ENCODE measurements at places on chromosomes 4 and X. TPM values are rescaled to one million over a fixed set of nuclear protein-coding genes. Genes with fewer than 3 reads are reported as not detected.

DNA sequence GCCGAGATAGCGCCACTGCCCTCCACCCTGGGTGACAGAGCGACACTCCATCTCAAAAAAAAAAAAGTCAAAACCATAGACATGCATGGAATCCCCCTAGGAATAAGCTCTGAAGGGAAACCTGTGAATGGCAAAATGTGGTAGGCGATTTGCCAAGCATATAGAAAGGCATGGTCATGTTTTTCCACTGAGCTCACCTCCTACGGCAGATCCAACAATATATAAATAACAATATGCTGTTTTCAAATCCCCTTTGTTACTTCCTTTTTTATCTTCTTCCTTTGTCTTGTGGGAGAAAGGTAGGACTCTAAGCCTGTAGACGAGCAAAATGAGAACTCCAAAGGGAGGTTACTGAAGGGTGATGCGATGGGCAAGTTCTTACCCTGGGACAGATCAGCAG is 219.0 kb downstream of the PALLD start:
- no peaks in the 10 kb centered on the region for H3K36me3 ChIP-seq
- H3K27ac ChIP-seq = no peak overlapping the region
- H3K4me1 ChIP-seq = peaks cover 14% of the 10 kb centered on the region
- H3K27me3 ChIP-seq = no peaks in the 10 kb centered on the region
- H3K4me3 ChIP-seq = no peak overlapping the region
- DNase-seq = no peak

DNA sequence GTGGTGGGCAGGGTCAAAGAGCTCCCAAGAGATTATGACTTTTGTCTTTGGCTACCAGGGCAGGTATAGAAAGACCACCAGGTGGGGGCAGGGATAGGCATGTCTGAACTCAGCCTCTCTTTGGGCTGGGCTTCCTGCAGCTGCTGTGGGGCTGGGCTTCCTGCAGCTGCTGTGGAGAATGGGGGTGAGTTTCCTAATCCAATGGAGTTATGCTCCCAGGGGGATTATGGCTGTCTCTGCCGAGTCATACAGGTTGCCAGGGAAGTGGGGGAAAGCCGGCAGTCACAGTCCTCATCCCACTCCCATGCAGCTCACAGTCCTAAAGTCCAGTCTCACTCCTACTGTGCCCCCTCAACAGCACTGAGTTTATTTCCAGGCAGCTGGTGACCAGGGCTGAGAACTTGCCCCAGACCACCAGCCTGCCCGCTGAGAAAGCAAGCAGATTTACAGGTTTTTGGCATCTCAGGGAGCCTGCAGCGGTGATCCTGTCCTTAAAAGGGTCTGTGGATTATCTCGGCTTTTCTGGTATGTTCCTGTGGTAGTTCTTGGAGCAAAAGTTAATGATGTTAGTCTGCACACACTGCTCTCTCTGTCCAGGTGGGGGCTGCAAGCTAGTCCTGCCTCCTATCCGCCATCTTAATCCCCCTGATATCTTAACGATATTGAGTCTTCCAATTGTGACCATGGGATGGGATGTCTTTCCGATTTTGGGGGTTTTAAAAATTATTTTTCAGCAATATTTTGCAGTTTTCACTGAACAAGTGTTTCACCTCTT is 133.4 kb downstream of the RTL9 start:
- no peak overlapping the region for H3K27ac ChIP-seq
- H3K36me3 ChIP-seq = no peaks in the 10 kb centered on the region
- H3K4me1 ChIP-seq = no peaks in the 10 kb centered on the region
- H3K4me3 ChIP-seq = no peak overlapping the region
- no peak for DNase-seq

- no peaks in the 10 kb centered on the region for H3K4me1 ChIP-seq
- no peak overlapping the region for H3K27ac ChIP-seq
- no peaks in the 10 kb centered on the region for H3K36me3 ChIP-seq
These were observed 507.2 kb downstream of the PABPC4L start for GRCh38 chr4:133694416-133694815.

DNA sequence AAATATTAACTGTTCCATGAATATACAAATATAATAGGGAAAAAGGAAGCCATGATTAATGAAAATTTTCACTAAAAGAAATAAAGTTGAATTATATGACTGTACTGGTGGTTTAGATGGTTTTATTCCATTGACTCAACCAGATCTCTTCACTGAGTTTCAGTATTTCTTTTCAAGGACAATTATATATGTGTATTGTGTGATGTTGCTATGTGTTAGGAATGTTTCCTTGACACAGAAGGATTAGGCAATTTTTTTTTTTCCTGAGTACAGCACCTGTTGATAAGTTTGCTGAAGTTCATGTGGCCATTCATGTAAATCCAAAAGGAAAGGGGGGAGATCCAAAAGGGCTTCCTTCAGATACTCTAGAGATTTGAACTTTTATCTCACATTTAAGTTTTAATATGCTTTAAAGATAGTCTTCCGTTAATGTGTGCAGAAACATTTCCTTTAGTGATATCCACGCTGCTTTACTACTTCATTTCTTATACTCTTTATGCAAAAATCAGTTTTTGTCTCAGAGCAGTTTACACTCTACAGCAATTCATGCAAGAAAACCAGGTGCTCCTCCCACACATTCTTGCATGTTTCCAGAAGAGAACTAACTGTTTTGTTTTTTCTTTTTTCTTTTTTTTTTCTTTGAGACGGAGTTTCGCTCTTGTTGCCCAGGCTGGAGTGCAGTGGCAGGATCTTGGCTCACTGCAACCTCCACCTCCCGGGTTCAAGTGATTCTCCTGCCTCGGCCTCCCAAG is 249.1 kb downstream of the RPA4 start:
- DNase-seq = no peak
- H3K4me3 ChIP-seq = no peak overlapping the region
- H3K36me3 ChIP-seq = peaks cover 6% of the 10 kb centered on the region
- peaks cover 5% of the 10 kb centered on the region for H3K4me1 ChIP-seq
- no peak overlapping the region for H3K27ac ChIP-seq

DNA sequence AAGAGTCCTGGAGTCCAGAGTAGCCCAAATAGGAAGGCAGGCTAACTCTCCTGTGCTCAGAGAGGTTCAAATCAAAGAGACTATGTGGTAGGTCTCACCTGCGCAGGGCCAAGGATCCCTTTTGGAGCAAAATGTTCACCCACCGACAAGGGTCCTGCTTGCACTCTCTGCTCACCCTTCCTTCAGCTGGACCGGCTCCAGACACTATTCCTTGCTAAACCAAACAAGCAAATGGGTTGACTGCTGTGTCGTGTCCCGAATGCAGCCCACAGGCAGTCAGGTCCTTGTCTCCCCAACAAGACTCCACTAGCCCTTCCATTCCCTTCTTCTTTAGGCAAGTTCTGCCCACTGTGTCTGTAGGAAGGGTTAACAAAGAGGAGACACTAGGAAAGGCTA is 760 bp downstream of the TRMT2B start:
- H3K4me3 ChIP-seq = peak overlapping the region; percentile 95
- no peaks in the 10 kb centered on the region for H3K36me3 ChIP-seq
- no peak for DNase-seq

- no peak overlapping the region for H3K27ac ChIP-seq
- H3K4me3 ChIP-seq = no peak overlapping the region
- peaks cover 7% of the 10 kb centered on the region for H3K4me1 ChIP-seq
These were observed 128.9 kb downstream of the PRKX start for GRCh38 chrX:3584415-3584996.

DNA sequence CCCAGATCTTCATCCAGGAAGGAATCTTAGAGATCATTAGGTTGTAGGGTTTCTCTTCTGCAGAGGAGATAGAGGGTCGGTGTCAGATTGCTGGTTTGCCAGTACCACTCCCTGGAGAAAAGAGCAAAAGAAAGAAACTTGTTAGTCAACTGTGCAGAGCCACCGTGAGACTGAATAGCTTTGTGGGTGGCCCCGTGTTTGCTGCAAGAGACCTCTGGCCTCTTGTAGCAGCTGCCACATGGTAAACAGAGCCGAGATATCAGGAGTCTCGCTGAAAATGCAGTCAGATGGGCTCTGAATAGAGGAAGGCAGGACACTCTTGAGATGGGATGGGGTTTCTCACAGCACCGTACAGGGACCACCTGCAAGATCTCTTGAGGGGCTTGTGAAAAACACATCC is 149.7 kb downstream of the PTTG2 start:
- H3K27ac ChIP-seq = peak overlapping the region; percentile 65
- H3K4me3 ChIP-seq = no peak overlapping the region
- DNase-seq = no peak
- H3K27me3 ChIP-seq = no peaks in the 10 kb centered on the region
- H3K36me3 ChIP-seq = peaks cover 21% of the 10 kb centered on the region
- peaks cover 6% of the 10 kb centered on the region for H3K4me1 ChIP-seq

Gene KANTR
- 2.2 TPM for polyA plus RNA-seq

DNA sequence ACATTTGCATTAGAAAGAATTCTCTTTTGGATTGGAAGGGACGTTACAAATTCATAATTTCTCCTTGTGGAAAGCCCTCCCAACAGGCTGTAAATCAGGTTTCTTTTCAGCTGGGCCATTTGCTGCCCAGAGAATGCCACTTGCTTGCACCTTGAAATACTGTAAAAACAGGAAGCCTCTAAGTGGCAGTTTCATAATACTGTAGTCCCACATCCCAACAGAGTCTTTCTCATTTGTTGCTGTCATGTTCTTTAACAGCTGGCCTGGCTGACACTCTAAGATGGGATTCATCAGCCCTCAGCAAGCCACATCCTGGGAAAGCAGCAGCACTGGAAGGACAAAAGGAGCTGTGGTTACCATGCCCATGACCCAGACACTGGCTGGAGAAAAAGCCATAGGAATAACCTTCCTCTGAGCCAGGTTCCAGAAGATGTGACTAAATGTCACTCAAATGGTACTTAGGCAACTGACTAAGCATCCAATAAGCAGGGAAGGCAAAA is 221.9 kb upstream of the MBNL3 start:
- DNase-seq = no peak
- H3K4me3 ChIP-seq = no peak overlapping the region
- H3K4me1 ChIP-seq = no peaks in the 10 kb centered on the region
- H3K27me3 ChIP-seq = peaks cover 20% of the 10 kb centered on the region
- no peak overlapping the region for H3K27ac ChIP-seq
- no peaks in the 10 kb centered on the region for H3K36me3 ChIP-seq

- H3K4me3 ChIP-seq = no peak overlapping the region
- no peaks in the 10 kb centered on the region for H3K4me1 ChIP-seq
- no peaks in the 10 kb centered on the region for H3K36me3 ChIP-seq
These were observed 617.1 kb upstream of the INTU start for GRCh38 chr4:127015667-127016117.

- no peak within 1 kb of the TSS for H3K27ac ChIP-seq
- DNase-seq = no peak
- no peaks in the 10 kb centered on the region for H3K4me1 ChIP-seq
- H3K27me3 ChIP-seq = peaks cover 28% of the 10 kb centered on the region
- no peaks in the 10 kb centered on the region for H3K36me3 ChIP-seq
These were observed at the start of gene EGFL6 for GRCh38 chrX:13569479-13570260. EGFL6 (plus strand) TSS chrX:13569601; CDS start chrX:13569862, 261 bp downstream.

DNA sequence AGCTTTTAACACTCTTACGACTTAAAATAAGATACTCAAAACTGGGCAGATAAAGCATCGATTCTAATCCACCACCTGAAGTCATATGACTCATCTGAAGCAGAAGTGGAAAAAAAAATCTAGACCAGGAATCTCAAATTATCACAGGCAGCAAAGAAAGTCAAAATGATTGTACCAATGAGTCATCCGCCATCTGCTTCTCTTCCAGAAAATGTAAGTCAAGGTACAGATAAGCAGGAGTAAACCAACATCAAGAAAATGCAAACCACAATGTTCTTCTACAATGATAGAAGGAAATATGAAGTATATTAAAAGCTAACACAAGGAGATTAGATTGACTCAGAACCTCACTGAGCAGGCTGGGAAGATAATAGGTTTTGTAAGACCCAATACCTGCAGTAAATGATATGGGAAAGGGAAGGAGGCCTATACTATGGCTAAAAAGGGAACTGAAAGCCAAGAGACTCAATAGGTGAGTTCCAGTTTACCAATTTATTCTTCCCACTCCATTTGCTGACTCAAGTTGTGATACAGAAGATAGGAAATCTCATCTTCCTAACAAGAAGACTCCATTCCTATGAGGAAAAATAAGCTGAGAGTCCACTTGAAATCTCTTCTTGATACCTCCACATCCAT is 88.4 kb upstream of the TET2 start:
- no peak for DNase-seq
- no peak overlapping the region for H3K4me3 ChIP-seq
- peaks cover 25% of the 10 kb centered on the region for H3K4me1 ChIP-seq
- H3K27ac ChIP-seq = no peak overlapping the region

- DNase-seq = no peak
- no peak overlapping the region for H3K4me3 ChIP-seq
- H3K36me3 ChIP-seq = no peaks in the 10 kb centered on the region
- H3K27me3 ChIP-seq = peaks cover 11% of the 10 kb centered on the region
- peaks cover 9% of the 10 kb centered on the region for H3K4me1 ChIP-seq
These were observed 555 bp upstream of the SPP1 start for GRCh38 chr4:87974856-87975462.

DNA sequence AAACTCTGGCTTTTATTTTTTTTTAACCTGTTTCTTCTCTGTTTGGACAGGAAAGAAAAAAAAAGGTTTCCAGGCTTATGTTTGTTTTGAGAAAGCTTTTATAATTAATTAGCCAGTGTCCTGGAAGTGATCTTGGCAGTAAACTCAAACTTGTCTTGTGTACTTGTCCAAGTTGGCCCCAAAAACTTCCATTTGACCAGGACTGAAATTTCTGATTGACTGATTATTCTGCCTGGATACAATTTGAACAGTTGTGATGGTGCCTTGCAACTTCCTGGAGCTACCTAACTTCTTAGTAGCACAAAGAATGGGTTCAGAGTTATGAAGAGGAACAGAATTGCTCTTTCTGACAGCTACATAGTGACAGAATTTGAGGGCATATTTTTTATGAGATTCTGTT is 62.0 kb downstream of the SLC4A4 start:
- H3K4me3 ChIP-seq = no peak overlapping the region
- no peaks in the 10 kb centered on the region for H3K4me1 ChIP-seq
- no peak for DNase-seq
- no peaks in the 10 kb centered on the region for H3K27me3 ChIP-seq
- no peak overlapping the region for H3K27ac ChIP-seq

GRCh38 chr4:74772783-74773182 is 21.5 kb downstream of the BTC start:
- no peaks in the 10 kb centered on the region for H3K4me1 ChIP-seq
- no peak overlapping the region for H3K4me3 ChIP-seq

GRCh38 chr4:125314676-125315575 is at the start of gene FAT4:
FAT4 (plus strand) TSS chr4:125314955; CDS start chr4:125316412, 1,457 bp downstream.
- H3K27ac ChIP-seq = no peak within 1 kb of the TSS
- DNase-seq = peak; percentile 37
- H3K4me3 ChIP-seq = peak within 1 kb of the TSS; percentile 89
- no peaks in the 10 kb centered on the region for H3K36me3 ChIP-seq
- H3K4me1 ChIP-seq = peaks cover 25% of the 10 kb centered on the region

GRCh38 chrX:37989304-37989703 is 17.0 kb upstream of the SYTL5 start:
- no peak overlapping the region for H3K4me3 ChIP-seq
- no peaks in the 10 kb centered on the region for H3K27me3 ChIP-seq
- no peaks in the 10 kb centered on the region for H3K36me3 ChIP-seq
- H3K4me1 ChIP-seq = no peaks in the 10 kb centered on the region
- no peak overlapping the region for H3K27ac ChIP-seq

GRCh38 chr4:146095860-146096259 is 79.7 kb upstream of the LSM6 start:
- no peaks in the 10 kb centered on the region for H3K27me3 ChIP-seq
- H3K4me1 ChIP-seq = peaks cover 9% of the 10 kb centered on the region
- H3K4me3 ChIP-seq = no peak overlapping the region
- no peak for DNase-seq
- no peaks in the 10 kb centered on the region for H3K36me3 ChIP-seq
- H3K27ac ChIP-seq = peak overlapping the region; percentile 13

All from naive B cell (primary cell).